Heart left ventricle (tissue), 16 donors: ENCODE measurements at places on chromosomes 11 and 22. TPM values are rescaled to one million over a fixed set of nuclear protein-coding genes. Genes with fewer than 3 reads are reported as not detected.
A peak's percentile ranks its signal among the peaks of the same experiment; 100 is the strongest.

DNA sequence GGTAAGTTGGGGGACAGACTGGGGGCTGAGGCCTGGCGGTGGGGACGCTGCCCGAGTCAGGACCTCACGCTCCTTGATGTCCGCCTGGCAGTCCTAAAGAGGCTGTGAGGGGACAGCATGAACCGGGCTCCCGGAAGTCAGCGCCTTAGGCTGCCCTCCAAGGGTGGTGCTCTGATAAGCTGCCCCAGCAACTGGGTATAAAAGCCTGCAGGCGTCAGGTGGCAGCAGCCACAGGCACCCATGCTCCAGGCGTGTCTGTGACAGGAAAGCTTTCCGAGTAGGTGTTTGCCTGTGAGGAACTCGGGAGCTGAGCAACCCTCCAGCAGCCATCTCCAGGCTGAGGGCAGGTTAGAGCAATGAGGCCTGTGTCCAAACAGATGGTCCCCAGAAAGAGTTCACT is 53.0 kb downstream of the ST3GAL4 start:
- no peaks in the 10 kb centered on the region for H3K27me3 ChIP-seq
- peaks cover 12% of the 10 kb centered on the region for H3K4me1 ChIP-seq
- H3K27ac ChIP-seq, result no peak overlapping the region
- no peak overlapping the region for H3K4me3 ChIP-seq

MPZL3 gene
- total RNA-seq, result 3.9 TPM

- peak overlapping the region; percentile 55 for H3K4me3 ChIP-seq
- H3K27ac ChIP-seq, result peak overlapping the region; percentile 59
- no peaks in the 10 kb centered on the region for H3K27me3 ChIP-seq
- peak; percentile 89 for DNase-seq
- no peaks in the 10 kb centered on the region for H3K36me3 ChIP-seq
Observed at GRCh38 chr11:1382831-1383607, 6.7 kb upstream of the BRSK2 start.

NXPE4 gene
- total RNA-seq, result not detected

IL18BP gene
- total RNA-seq, result 5.1 TPM

HPS5 gene
- total RNA-seq, result 6.4 TPM

GRCh38 chr22:20141186-20142077 is 9.4 kb downstream of the CCDC188 start:
- H3K36me3 ChIP-seq, result peaks cover 6% of the 10 kb centered on the region
- no peak overlapping the region for H3K27ac ChIP-seq
- H3K27me3 ChIP-seq, result no peaks in the 10 kb centered on the region
- DNase-seq, result no peak
- H3K4me3 ChIP-seq, result no peak overlapping the region

DNA sequence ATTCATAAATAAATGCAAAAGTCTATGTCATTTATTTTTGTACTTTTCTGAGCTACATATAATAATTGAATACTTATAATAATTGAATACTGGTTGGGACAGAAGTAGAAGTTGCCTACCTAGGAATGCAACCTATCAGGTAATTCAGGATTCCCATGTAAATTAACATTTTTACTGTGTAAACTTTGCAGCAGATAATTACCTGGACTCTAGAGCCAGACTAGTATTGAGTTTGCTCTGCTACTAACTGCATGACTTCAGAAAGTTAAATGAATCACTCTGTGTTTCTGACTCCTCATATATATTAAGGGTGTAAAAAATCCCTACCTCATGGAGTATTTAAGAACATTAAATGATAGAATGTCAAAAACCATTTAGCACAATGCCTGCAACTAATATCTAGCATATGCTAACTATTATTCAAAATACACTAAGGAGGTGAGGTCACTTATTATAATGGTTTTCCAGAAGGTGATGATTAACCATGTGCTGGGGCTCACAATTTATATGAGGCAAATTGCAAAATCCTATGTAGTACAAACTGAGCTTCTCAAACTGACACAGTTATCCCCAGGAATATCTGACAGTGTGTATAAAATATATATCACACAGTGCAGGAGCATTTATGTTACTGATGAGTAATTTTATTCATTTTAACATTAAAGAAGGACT is 138.1 kb upstream of the ANO3 start:
- no peaks in the 10 kb centered on the region for H3K4me1 ChIP-seq
- H3K36me3 ChIP-seq, result no peaks in the 10 kb centered on the region
- H3K27ac ChIP-seq, result no peak overlapping the region
- H3K4me3 ChIP-seq, result no peak overlapping the region
- H3K27me3 ChIP-seq, result no peaks in the 10 kb centered on the region

DNA sequence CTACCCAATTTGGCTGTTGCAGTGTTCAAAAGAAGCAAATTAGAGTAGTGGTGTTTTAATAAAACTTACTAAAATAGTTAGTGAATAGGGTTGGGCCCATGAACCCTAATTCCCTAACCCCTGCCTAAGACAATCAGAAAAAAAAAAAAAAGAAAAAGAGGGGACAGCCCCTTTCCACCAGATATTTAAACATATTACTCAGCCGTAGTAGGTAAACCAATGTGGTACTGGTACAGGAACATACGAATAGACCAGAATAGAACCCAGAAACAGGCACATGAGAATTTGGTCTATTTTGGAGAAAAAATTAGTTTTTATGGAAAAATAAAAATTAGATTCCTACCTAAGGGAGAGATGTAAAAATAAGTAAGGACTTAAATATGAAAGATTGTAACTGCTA is 38.6 kb downstream of the MMP7 start:
- no peaks in the 10 kb centered on the region for H3K4me1 ChIP-seq
- H3K4me3 ChIP-seq, result no peak overlapping the region
- H3K27me3 ChIP-seq, result no peaks in the 10 kb centered on the region
- no peak for DNase-seq
- H3K36me3 ChIP-seq, result no peaks in the 10 kb centered on the region

USH1C gene
- total RNA-seq, result not detected

GRCh38 chr22:30247974-30248373 is 1.4 kb upstream of the LIF start:
- no peaks in the 10 kb centered on the region for H3K4me1 ChIP-seq
- H3K27me3 ChIP-seq, result peaks cover 20% of the 10 kb centered on the region
- H3K36me3 ChIP-seq, result no peaks in the 10 kb centered on the region
- no peak overlapping the region for H3K4me3 ChIP-seq
- no peak overlapping the region for H3K27ac ChIP-seq

OOSP4B gene
- total RNA-seq, result not detected

C11orf91 gene
- total RNA-seq, result 0.79 TPM

- no peak overlapping the region for H3K4me3 ChIP-seq
- H3K4me1 ChIP-seq, result no peaks in the 10 kb centered on the region
- no peaks in the 10 kb centered on the region for H3K27me3 ChIP-seq
- no peak overlapping the region for H3K27ac ChIP-seq
- H3K36me3 ChIP-seq, result peaks cover 96% of the 10 kb centered on the region
Observed at GRCh38 chr22:20807315-20807752, 33.4 kb downstream of the SERPIND1 start.

DNA sequence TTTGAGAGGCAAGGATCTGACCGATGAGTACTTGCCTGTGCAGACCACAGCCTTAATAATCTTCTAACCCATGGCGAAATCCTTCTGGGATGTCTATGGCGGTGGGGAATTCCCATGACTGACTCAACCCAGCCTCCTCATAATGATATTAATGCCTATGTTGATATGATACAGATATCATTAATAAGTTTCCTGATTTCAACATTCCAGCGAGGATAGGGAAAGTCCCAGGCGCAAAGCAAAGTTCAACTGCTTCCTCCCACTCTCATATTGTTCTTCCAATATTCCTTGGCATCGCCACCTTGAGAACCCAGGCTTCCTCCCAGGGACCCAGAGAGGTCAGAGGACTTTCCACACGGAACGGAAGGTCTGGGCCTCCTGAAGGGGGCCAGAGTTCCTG is 110.3 kb upstream of the TMEM45B start:
- no peak overlapping the region for H3K4me3 ChIP-seq
- no peak for DNase-seq
- H3K36me3 ChIP-seq, result no peaks in the 10 kb centered on the region

DNA sequence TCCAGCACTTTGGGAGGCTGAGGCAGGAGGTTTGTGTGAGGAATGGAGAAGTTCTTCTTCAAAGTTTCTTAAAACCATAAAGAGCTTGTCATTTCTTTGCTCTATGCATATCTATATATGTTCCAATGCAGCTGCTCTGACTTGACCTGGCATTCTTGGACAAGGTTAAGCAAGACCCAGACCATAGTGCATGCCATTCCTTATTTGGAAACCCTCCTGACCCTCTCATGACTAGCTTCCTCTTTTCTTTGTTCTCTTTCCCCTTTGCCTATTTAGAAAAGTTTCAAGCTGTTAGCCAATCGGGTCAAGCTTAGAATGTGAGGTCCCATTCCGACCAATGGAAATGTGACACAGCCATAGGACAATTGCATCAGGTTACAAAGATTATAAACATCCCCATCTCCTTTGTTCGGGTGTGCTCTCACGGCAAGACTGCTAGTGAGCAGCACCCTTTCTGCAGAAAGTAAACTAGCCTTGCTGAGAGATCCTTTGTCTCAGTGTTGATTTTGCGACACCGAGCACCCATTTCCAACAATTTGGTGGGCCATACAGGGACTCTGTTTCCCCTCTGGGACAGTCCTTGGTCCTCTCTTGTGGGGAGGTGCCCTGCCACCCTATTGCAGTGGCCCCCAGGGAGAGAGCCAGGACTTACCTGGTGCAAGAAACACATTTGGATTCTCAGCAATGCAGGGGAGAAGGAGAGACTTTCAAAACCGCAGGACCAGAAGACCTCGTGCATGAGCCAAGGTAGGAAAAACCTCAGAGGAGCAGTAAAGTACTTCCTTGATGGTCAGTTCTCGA is 39.9 kb upstream of the ANO1 start:
- no peaks in the 10 kb centered on the region for H3K4me1 ChIP-seq
- H3K27me3 ChIP-seq, result no peaks in the 10 kb centered on the region
- no peaks in the 10 kb centered on the region for H3K36me3 ChIP-seq
- no peak overlapping the region for H3K27ac ChIP-seq
- DNase-seq, result no peak
- H3K4me3 ChIP-seq, result no peak overlapping the region

SGSM1 gene
- total RNA-seq, result 10.0 TPM

DNA sequence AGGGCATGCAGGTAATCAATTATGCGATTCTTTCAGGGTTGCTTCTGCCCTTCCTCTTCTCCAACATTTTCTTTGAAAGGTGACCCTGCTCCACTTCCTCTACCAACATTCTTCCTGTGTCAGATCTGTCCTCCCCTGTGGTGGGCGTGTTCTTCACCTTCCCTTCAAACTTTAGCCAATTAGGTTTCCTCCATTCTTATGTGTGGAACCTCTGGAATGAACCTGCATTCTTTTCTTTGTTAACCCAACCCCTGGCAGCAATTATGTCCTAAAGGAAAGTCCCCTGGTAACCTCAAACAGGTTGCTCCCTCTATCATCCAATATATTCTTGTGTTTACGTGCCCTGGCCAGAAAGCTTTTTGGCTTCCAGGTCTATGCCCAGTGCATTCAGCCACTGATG is 22.4 kb downstream of the KIRREL3 start:
- no peak overlapping the region for H3K4me3 ChIP-seq
- peaks cover 5% of the 10 kb centered on the region for H3K27me3 ChIP-seq
- no peaks in the 10 kb centered on the region for H3K4me1 ChIP-seq
- H3K36me3 ChIP-seq, result no peaks in the 10 kb centered on the region
- DNase-seq, result no peak

DNA sequence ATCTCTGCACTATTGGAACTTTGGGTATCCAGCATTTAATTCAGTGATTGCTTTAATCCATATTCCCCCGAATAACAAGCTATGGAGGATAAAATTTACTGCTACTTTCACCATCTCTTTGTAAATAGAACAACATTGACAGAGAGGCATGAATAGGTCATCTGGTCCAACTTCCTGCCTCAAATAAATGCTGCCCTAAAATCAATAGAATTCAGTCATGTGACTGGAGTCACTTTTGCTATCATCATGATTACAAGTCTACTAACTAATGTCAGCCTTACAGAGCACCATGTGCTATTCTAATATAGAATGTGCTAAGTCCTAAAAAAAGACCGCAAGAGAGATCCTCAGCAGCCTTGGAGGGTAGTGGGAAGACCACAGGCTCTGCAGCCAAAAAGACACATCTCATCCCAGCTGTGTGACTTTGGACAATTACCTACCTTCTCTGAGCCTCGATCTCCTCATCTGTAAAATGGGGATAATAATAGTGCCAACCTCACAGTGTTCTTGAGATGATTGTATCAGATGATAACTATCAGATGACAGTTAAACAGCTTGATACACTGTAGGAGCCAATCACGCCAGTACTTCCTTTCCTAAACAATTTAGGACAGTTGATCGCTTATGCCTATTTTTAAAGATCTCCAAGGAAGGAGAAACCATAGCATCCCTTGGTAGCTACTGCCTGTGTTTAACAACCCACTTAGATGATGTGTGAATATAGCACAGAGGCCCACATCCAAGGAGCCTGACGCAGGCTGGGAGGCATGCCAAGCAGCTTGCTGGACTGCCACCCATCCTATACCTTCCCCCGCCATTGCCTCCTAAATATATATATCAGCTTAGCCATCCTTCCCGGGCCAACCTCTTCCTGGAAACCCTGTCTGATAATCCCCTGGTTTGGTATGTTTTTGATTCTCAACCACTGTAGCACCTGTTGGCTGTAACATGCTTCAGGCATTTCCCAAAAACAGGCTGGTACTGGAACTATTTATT is 77.3 kb upstream of the PHF21A start:
- H3K4me1 ChIP-seq, result no peaks in the 10 kb centered on the region
- no peak overlapping the region for H3K27ac ChIP-seq
- H3K36me3 ChIP-seq, result no peaks in the 10 kb centered on the region
- no peak for DNase-seq
- H3K27me3 ChIP-seq, result no peaks in the 10 kb centered on the region

DNA sequence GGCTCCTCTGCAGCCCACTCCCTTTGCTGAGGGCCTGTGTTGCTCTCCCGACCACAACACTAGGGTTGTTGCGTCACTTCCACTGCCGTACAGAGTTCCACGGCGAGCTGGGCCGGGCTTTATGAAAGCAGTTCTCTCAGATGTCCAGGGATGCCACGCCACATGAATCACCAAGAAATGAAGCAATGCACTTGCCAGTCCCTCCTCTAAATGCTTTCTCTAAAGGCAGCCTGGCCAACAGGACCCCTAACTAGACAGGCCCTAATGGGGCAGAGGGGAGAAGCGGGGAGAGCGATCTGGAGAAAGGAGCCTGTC is 188.7 kb downstream of the CTTN start:
- H3K36me3 ChIP-seq, result no peaks in the 10 kb centered on the region
- H3K4me3 ChIP-seq, result no peak overlapping the region
- no peaks in the 10 kb centered on the region for H3K4me1 ChIP-seq

PARVB gene
- 155 TPM for total RNA-seq

FUT4 gene
- total RNA-seq, result 4.7 TPM

DNA sequence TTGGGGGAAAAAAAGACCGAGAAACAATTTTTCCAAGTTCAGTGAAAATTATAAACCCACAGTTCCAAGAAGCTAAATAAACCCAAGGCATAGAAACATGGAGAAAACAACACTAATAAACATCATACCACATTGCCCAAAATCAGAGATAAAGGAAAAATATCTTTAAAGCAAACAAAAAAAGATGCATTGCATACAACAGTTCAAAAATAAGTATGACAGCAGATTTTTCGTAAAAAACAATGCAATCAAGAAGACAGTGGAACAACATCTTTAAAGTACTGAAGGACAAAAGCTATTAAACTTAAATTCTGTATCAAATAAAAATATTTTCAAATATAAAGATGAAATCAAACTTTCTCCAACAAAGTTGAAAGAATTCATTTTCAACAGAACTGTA is 921.3 kb downstream of the METTL15 start:
- H3K4me3 ChIP-seq, result no peak overlapping the region
- H3K4me1 ChIP-seq, result no peaks in the 10 kb centered on the region
- H3K27me3 ChIP-seq, result no peaks in the 10 kb centered on the region
- H3K36me3 ChIP-seq, result no peaks in the 10 kb centered on the region

TMPRSS4 gene
- total RNA-seq, result 0.39 TPM
